NCI-H1092 treated with DMSO at 0.1 percent for 48 hours (cell line): ENCODE measurements at places on chromosomes 2 and 18.

DNA sequence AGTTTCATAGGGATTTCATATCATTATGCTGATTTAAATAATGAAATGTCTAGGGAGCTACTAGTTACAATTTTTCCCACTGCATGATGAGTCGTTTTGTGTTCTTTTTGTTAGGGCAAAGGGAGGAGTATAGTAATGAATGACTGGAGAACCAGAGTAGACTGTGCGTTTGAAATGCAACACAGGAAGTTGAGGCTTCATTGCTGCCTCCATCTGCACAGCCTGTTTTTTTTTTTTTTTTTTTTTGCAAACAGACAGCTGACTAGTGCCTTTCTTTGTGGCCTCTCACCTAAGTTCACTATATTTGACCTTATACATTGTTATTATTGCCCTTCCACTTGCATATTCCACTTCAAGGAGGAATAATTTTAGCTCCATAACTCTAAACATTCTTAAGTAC, 286.7 kb upstream of the LRRTM1 start:
- DNase-seq = no peak

DNA sequence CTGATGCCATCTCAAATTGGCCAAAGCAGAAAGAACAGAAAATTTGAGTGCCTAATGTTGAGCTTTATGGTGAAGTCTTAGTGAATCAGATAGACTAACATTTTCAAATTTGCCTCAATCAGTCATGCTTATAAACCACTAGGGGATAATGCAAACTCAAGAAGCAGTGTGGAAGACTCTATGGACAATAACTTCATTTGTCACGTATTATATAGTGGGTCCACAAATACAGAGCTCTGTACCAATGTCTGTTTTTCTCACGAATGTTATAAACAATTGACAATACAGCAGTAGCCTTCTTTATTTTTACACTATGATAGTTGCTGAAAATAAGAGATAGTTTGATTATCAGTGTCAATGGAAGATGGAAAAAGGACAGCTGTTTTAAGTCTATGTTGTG, 190.8 kb upstream of the SLC8A1 start:
- DNase-seq = no peak

DNA sequence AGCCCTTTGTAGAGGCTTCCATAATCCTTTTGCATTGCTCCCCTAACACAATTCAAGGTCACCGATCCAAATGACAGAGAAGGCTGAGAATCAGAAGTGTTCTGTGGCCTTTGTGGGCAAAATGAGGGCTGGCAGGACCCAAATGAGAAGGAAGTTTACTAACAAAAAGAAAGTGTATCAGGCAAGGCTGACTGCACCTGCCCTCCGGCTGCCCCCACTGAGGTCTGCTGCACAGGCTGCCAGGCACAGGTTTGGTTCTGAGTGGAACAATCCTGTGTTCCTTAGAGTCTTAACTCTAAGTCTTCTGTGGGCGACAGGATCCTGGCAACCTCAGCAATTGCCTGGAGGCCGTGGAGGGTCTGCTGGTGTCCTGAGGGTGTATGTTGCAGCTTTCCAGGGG, 568.5 kb downstream of the CMPK2 start:
- no peak for DNase-seq

GRCh38 chr2:65413610-65414009, 18.8 kb downstream of the SPRED2 start:
- DNase-seq = no peak

DNA sequence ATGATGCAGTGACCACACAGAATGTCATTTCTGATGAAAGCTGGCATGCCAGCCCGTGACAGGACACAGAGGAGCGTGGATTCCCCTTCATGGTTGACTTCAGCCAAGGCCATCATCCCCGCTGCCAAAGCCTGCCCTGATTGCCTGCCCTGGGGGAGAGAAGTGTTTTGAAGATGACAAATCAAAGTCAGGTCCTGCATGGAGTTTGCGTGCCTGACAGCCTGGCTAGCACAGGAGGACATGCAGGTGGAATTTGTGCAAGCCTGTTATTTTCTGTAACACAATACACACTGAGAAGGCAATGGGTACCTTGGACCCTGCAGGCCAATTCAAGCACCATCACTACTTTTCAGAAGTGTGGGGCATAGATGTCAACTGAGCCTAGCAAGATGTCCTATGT, 5.4 kb upstream of the IL1R2 start:
- DNase-seq = no peak

DNA sequence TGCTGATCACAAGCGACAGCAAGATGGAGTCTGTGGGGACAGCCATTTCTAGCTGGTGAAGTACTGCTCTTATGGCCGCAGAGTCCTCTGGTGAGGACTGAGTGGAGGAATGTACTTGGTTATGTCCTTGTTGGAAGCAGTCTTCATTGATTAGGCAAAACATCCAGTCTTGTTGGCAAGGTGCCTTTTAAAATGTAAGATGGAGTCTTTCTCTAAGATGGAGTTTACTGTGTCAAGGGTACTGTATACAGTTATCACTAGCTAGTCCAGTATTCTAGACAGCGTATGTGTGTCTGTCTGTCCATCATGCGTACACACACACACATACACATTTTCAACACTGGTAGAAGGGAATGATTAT, 74.8 kb downstream of the NPAS2 start:
- DNase-seq = no peak

DNA sequence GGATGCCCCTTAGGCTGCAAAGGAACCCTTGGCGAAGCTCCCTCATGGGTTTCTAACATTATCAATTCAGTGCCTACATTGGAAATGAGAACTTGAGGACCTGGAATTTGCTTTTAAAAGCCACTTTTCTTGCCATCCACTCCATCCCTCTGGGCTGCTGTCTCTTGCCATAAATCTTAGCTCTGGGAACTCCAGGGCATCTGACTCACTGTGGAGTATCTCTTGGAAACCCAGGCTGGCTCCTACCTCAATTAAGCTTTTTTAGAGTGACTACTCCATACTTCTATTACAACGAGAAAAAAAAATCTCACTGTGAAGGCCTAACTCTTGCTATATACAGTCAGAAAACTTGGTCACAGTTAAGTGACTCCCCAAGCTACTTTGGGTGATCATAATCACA, 227.2 kb upstream of the SETBP1 start:
- no peak for DNase-seq

DNA sequence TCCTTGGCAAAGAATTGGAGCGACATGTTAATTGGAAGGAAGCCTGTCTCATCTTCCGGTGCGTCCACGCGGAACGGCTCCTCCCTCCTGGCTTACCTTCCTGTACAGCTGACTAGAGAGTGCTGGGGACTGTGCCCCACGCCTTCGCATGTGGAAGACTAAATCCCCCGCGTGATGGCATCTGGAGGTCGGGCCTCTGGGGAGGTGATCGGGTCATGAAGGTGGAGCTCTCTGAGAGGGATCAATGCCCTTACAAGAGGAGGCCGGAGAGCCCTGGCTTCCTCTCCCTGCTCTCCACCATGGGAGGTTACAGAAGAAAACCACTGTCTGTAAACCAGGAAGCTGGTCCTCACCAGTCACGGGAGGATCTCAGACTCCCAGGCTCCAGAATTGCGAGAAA, 104.1 kb upstream of the OTOS start:
- DNase-seq = no peak

DNA sequence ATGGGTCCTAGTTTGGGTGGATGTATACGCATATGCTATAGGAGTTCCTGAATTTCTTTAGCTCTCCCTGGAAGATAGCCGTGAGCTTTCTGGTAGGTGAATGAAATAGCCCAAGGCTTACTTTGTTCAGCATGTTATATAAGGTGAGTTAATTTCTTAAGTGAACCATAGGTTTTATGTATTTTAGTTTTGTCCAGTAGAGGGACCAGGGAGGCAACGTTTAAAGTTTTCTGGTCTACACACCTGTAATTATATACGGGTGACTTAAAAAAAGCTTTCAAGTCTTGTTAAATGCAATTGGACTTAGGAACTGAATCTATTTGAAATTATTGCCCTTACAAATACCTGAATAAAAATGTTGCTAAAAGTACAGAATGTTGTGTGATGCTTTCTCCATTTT, 402.5 kb upstream of the DDX18 start:
- no peak for DNase-seq

DNA sequence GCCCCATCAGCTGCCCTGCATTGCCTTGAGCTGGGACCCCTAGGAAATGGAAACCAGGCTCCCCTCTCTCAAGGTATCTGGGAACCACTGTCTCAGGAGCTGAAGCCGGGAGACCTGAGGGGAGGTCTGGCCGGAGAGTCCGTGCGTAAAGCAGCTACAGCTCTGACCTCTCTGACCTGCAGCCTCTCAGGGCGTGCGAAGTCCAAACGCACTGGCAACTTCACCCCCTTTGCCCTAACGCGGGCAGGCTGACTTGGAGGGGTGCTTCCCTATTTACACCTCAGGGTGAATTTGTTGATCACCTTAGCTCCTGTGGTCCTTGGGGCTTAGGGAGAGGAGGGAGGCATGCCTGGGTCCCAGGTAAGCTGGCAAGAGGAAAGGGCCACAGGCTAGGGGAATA, 17.5 kb downstream of the SIGLEC15 start:
- no peak for DNase-seq

DNA sequence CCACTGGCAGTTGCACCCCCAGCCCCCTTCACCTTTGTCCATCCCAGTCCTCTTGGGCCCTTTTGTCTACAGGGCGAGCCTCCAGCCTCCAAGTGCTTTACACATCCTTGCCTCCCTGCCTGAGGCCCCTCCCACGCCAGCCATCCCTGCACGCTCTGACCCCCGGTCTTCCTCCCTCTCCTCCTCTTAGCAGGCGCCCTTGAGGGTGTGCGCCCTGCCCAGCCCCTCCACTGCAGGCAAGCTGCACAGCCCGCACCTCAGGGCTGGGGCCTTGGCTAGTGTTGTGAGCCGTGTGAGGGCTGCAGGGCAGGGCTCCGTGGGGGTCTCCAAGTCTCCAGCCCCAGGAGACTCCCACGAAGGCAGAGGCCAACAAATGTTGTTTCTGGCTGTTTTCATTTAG, 6.9 kb downstream of the BOK start:
- no peak for DNase-seq

DNA sequence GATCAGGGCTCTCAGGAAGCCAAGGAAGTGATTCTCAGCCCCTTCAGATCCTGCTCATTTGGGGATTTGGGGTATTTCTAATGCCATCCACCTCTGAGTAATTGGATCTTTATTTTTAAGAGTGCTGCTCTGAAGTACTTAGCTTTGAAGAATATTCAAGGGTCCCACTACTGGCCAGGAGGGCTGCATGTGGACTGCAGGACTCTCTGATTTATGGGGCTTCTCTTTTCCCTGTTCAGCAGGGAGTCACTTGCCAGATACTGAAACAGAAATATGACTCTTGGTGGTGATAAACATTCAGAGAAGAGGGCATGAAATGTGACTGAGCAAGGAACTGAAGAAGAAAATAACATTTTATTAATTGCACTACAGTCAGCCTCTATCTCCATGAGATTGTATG, 138.5 kb downstream of the MTX2 start:
- no peak for DNase-seq

GRCh38 chr2:48759682-48760081, 4.2 kb upstream of the LHCGR start:
- DNase-seq = no peak

DNA sequence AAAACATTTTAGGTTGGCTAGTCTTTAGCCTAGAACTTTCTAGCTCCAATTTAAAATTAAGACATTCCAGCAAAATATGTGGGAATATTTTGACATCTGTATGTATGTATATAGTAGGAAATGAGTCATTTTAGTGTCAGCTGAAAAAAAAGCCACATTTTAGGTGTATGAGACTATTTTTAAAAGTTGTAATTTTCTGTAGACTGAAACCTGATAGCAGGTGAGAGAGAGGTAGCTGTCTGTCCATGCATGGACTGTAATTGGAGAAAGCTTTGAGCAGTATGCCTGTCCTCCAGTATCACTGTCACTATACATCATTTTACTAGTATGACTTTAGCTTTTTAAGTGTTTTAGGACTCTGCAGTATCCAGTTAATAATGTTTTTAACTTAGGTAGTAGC, 26.1 kb upstream of the PPP1R1C start:
- no peak for DNase-seq

DNA sequence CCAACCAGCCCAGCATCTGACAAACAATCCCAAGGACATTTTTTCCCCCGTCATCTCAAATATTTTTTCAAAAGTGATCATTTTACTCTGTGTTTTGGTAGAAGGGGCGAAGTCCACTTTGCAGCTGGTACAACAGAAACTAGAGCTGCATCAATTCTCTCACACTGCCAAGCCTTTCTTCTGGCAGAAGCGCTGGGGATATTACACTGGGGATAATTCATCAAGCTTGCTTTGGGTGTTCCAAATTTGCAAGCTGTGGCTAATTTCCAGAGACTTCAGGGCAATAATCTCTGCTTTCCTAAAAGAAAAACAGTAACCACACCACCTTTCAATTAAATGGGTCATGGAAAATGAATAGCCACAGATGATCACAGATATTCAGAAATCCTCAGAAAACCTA, 238.3 kb downstream of the SLC8A1 start:
- DNase-seq = no peak

GRCh38 chr2:55153584-55154299, 78.4 kb downstream of the CLHC1 start:
- no peak for DNase-seq

GRCh38 chr2:6184532-6185292, 492.5 kb downstream of the SOX11 start:
- DNase-seq = peak; percentile 18

DNA sequence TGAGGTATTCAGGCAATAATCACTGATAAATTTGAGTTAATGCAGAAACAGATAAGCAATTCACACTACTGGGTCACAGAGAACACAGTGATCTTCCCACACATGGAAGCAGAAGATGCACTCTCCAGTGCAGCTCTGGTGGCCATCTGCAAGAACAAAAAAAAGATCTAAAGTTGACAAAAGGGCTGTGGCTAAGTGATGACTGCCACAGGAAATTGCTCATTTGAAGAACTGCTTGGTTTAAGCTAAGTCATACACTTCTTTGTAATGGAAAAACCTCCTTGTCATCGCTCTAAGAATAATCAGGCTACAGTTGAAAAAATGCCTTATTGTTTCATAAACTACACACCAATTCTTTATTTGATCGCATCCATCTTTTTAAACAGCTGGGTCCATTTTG, 115.1 kb downstream of the DTNB start:
- DNase-seq = no peak

GRCh38 chr2:15834381-15835031, 105.8 kb upstream of the MYCN start:
- DNase-seq = no peak

DNA sequence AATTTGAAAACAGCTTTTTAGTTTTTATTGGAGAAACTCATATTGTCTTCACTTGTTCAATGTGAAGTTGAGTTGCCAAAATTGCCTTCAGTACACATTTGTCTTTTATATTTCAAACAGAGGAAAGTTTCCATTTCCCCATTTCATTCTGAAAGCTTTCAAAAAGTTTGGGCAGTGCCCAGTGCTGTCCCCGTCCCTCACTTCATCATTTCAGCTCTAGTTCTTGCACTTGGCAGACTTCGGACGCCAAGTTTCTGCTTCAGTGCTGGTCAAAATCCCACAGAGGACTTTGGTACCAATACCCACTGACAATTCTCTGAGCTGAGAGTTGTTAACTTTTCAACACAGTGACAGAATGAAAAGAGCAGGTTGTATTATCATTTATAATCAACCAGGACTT, 43.4 kb upstream of the AQP4 start:
- DNase-seq = no peak
